NB4 (cell line): ENCODE measurements at places on chromosomes 13 and 19.
A peak's percentile ranks its signal among the peaks of the same experiment; 100 is the strongest.

- DNase-seq, result no peak
These were observed 3.1 kb downstream of the C19orf25 start for GRCh38 chr19:1475751-1476437.

GRCh38 chr19:13705201-13705600 lies 59.1 kb upstream of the MRI1 start:
- no peak for DNase-seq

DNA sequence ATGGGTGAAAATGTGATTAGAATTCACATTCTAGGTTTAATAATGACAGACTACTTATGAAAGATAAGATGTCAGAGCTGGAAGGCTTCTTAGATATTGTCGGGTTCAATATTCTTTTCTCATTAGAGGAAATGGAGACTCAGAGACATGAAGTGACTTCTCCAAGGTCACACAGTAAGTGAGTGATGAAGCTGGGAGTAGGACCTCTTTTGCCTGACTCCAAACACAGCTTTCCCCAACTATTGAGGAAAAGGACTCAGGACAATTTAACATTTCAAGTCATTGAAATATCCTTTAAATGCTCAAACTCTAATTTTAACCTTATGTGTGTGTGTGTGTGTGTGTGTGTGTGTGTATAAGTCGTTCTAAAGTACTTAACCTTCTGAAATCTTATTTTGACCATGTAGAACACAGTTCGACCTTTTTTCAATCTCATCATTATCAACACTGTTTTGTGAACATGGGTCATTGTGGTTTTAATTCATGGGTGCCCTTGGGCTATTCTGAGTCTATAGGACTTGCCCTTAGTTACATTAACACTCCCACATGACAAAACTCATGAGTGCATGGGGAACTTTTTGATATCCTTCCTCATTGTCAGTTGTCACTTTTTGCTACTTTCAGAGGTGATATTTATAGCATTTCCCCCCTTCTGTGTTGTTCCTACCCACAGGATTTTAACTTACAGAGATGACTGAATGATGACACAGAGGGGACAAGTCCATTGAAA lies 53.0 kb downstream of the LRCH1 start:
- peak; percentile 55 for DNase-seq

- DNase-seq, result peak; percentile 84
These were observed 957 bp upstream of the CCDC194 start for GRCh38 chr19:17394891-17395415.

- DNase-seq, result no peak
These were observed 2023.3 kb upstream of the PCDH20 start for GRCh38 chr13:63438951-63439350.

- DNase-seq, result no peak
These were observed 18.0 kb downstream of the TCF3 start for GRCh38 chr19:1634242-1634937.

GRCh38 chr19:48728911-48729664 lies 9.6 kb upstream of the MAMSTR start:
- no peak for DNase-seq

DNA sequence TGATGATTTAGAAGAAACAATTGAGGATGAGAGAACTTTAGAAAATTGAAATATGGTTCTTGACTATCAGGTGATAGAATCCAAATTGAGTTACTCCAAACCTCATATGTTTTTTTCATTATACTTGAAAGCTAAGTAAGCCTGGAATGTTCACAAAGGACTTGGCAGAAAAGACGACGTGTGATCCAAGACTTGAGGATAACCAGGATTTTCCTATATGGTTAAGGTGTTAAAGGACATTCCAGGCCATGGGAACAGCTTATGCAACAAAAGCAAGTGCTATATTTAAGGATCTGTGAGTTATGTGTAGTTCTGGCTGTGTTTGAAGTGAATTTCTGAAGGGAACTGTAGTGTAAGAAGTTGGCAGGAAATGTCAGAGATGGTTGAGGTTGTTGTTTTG lies 52.5 kb downstream of the SLITRK1 start:
- no peak for DNase-seq

GRCh38 chr19:10468133-10468532 lies 35.0 kb downstream of the KEAP1 start:
- no peak for DNase-seq

DNA sequence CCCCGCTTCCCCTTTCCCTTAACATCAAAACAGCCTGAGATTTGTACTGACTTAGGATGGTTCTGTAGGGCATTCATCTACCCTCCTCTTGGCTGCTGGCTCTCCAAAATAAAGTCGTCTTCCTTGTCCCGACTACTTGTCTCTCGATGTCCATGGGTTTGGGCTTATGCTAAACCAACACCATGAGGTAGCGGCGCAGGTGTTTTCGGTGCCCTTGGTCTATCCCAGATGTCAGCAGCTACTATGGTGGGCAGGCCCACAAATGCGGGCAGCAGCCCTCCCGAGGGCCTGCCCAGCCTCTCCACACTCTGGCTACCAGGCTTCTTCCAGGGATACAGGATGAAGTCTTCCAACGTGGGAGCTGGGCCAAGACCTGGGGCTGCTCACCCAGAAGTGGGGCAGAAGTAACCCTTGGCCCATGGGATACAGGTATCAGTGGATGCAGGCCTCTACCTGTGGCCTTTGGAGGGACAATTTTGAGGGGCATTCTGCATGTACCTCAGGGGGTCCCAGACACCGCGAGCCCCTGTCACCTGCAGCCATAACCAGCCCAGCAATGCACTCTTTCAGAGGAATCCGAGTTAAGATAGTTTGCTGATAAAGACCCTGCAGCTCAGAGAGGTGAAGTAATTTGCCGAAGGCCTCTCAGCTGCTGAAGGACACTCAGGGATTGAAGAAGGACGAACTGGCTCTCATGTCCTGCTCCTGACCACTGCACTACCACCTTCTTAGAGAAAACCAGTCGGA lies 47.8 kb upstream of the VSTM2B start:
- DNase-seq, result no peak

DNA sequence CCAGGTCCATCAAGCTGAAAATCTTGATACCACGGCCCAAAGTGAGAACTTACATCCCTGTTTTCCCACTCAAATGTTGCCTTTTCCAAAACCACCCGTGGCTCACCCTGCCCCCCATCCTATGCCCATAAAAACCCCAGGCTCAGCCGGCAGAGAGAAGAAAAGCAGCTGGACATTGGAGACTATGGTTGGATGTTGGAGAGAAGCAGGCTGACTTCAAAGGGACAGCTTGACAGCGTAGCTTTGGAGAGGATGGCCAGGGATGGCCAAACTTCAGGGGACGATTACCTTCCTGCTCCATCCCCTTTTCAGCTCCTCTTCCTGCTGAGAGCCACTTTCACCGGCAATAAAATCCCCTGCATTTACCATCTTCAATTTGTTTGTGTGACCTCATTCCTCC lies 3.5 kb upstream of the ZNF792 start:
- no peak for DNase-seq

DNA sequence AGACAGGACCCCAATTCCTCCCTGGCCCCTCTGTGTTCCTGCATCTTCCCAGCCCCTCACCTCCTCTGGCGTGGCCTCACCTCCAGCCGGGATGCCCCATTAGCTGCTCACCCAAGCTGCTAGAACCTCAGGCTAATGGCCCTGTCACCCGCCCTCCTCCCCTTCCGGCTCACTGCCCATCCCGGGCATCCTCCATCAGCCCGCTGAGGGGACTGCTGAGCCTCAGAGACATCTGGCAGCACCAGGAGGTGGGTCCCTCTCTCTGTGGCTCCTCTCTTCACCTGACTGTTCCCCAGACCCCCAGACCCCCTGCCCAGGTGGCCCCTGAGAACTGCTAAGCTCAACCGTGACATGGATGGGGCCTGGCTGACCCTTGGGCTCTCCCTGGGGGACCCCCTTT lies 2.9 kb downstream of the FFAR1 start:
- no peak for DNase-seq

DNA sequence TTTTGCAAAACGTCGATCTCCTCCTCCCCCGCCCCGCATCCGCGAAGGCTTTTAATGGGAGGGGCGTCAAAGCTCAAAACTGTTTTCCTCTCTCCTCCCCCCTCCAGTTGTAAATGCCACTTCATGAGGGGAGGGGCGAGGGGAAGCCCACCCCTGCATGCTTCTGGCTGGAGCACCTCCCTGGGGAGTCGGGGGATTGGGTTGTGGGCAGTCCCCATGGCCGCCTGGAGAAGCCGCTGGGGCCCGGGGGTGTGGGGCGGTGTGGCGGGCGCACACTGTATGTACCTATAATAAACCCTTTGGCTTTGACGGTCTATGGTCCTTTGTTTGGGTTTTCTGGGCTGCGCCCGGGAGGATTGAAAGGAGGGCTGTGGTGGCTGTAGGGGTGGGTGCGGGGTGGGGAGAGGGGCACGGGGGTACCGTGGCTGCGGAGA lies 505 bp upstream of the SHKBP1 start:
- peak; percentile 76 for DNase-seq

DNA sequence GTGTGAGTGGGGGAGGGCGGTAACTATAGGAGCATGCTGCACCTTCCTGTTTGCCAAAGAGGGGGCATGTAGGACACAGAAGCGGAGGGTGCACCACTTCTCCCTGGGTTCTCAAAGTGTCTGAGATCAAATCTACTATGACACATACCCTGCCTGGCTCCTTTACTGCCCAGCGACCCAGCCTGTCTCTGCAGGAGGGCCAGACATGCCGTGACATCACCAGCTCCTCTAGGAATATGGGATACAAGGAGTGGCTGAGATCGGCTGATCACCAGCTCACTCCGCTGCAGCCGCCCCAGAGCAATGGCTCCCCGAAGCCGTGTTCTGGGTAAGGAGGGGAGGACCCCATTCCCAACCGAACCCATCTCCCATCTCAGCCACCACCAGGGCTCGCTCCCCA lies 16.4 kb upstream of the IGFL1 start:
- no peak for DNase-seq

GRCh38 chr19:51524666-51525264 lies 6.7 kb downstream of the SIGLEC6 start:
- no peak for DNase-seq

DNA sequence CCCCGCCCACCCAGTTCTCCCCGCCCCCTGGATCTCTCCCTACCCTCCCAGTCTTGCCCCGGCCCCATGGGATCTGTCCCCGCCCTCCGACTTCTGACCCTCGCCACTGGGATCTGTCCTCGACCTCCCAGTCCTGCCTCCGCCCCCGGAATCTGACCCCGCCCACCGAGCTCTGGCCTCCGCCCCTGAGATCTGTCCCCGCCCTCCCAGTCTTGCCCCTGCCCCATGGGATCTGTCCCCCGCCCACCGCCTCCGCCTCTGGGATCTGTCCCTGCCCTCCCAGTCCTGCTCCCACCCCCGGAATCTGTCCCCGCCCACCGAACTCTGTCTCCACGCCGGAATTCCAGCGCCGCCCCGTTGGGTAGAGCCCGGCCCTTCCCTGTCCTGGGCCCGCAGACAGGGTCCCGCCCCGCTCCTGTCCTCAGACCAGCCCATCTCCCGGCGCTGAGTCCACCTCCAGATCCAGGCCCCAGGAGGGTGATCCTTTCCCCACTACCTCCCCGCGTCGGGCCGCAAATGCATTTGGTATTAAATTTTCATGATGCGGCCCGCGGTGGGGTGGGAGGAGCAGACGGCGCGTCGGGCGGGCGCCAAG lies 1.5 kb upstream of the SLC17A7 start:
- DNase-seq, result peak; percentile 67

DNA sequence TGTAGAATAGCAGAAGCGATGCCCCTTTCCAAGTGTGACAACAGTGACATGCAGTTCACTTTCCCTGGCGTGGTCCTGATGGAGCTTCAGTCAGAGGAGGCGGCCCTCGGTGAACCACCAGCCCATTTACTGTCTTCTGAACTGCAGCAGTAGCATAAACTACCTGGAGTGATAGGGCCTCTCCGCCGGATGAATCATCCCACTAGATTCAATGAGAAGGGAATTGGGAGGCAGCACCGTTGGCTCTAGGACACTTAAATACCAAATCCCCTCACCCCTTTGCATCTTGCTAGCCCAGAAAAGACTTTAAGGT lies 112.8 kb upstream of the GPR12 start:
- no peak for DNase-seq

DNA sequence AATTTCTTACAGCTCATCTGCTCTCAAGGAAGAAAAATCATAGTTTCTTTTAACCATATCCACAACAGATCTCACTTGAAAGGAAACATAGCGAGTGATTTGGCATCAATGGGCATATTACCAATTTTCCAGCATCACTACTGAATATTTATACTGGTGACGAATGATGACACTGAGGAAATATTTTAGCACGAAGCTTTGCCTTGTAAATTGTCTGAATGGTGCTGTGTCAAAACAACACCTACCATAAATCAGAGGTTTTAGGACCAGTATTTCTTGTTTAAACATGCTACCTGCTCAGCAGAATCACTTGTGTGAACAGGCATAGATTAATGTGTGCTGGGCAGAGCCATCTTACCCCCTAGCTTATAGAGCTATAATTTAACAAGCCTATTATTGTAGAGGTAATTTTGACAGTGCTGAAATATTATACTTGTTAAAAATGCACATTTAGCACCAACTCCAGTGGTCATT lies 146.8 kb downstream of the ABCC4 start:
- DNase-seq, result no peak

- no peak for DNase-seq
These were observed 242.2 kb downstream of the COG6 start for GRCh38 chr13:39897636-39898035.

DNA sequence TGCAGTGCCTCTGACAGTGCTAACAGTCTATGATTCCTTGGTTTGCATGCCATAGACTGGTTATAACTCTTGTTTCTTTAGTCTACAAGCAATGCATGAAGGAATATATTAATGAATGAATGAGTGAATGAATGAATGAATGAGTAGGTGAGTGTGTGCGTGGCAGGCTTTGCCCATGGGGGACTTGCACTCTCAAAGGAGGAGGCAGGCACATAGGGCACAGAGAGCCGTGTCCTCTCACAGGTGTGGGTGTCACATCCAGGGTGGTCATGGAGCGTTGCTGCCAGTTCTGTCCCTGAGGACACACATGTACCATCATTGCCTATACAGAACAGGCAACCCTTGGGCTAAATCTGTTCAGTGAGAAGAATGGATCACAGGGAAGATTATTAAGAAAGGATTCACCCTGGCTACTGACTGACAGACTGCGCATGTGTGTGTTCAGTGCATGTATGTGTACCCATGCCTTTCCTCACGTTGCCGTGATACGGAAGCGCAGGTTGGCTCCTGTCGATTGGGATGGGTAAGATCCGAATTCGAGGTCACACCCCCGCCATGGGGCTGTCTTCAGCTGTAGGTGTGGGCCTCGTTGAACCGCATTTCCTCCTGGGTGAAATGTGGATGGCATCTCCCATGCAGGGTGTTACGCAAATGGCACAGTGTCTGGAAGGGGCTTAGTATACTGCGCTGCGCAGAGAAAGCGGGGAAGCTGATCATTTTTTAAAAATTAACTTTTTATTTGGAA lies 161.4 kb downstream of the STK24 start:
- no peak for DNase-seq

DNA sequence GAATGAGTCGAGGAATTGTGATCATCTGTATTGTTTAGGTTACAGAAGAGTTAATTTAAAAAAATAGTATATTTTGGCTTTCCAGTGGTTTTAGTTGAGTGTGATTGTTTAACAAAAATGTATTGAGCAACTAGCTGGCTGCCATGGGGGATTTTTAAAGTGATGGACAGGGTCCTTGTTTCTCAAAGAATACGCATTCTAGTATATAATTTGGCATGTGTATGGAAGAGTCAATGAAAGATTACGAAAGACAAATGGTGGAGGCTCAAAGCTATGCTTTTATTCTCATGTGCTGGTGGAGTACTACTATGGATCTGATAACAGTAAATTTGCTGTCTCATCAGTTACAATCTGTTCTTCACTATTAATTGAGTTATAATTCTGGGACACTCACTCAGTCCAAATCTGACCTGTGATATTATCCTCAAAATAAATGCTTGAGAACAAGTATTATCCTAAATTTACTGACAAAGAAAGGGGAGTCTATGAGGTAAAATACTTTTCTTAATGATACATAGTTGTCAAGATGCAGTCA lies 240.0 kb downstream of the GPC6 start:
- DNase-seq, result no peak

- DNase-seq, result no peak
These were observed 150.2 kb downstream of the ZNF536 start for GRCh38 chr19:30522341-30522740.
